ENCODE measurements at places on chromosomes 6 and 20.

DNA sequence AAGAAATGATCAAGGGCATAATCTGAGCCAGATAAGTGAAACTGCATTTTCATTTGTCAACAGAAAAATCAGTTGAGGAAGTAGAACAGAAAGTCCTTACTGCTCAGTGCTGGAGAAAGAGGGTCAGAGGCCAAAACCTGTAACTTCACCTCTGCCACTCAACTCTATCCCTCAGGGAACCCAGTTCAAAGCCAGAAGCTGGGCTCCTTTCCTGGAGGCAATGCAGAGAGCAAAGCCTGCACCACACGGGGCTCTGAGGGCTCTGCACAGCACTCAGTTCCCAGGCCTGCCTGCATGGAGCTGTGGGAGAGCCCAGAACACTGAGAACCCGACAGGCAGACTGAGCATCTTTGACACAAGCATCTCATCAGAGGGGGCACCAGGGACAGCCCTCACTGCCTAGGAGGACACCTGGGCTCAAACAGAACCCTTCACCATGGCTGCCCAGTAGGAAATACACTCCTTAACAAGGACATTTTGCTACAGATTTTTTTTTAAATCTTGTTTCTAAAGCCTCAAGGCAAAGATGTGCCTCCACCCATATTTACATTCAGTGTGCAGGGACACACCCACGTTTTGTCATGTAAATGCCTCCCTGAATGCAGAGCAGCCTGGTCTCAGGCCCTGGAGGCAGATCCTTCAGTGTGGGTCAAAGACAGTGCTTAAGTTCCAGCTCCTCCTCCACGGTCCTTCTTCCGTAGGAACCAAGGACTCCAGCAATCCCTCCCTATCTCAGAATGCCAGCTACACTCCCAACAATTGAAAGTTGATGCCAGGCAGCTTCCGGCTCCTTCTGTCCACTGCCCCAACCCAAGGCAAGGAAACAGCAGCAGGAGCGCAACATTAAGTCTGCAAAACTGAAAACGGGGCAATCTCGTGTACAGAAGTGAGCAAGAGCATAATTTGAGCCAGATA is 6.6 kb downstream of the RNASET2 start:
- no peak for DNase-seq

DNA sequence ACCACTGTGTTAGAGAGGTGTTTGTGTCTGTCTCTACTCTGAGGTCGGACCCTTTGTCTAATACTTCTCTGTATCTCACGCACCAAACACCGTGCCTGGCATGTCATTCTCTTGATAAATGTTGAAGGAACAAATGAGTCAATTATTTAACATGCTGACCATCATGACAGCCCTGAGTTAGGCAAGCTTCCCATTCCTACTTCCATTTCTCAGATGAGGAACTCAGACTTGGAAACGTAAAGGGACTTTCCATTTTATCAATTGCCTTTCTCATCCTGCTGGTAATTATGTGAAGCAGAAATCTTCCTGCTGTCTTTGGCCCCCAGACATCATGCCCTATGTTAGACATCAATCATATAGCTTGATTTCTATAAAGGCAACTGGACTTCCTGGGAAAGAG is 227.0 kb upstream of the ECI2 start:
- no peak for DNase-seq

DNA sequence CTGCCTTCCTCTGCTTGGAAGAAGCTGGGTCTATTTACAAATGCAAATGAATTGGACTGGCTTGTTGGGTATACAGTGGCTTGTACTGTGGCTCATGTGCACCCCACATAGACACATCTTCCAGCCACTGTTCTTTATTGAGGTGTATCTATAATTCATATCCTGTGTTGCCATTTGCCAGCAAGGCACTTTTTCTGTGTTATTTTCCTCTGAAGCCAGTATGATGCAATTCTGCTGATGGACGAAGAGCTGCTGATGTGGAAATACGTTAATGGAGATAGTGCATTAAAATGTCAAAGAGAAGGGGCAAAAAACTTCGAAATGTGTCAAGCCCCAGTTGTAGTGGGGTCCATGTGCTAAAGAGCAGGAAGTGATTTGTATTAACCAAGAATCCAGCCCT is 167.5 kb downstream of the TMEM242 start:
- DNase-seq = no peak

- no peak for DNase-seq
Observed at GRCh38 chr20:50724851-50725723, 6.3 kb upstream of the PARD6B start.

DNA sequence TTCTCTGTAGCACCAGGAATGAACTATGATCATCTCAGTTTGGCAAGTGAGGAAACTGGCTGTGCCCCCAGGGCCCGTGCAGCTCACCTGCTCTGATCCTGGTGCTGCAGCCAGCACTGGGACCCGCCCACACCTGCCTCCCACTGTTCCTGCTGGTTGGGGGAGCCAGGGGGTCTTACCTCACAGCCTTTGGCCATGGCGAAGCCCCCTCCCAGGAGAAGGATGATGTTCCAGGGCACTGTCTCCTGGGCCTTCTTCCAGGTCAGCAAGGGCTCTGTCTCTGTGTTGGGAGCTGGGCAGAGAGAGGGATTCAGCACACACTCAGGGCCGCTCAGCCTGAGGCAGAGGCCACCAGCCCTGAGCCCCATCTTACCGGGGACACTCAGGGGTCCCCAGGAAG is 24.9 kb upstream of the OCSTAMP start:
- no peak for DNase-seq

GRCh38 chr6:107729098-107729497 is 95.0 kb downstream of the SCML4 start:
- DNase-seq = no peak

DNA sequence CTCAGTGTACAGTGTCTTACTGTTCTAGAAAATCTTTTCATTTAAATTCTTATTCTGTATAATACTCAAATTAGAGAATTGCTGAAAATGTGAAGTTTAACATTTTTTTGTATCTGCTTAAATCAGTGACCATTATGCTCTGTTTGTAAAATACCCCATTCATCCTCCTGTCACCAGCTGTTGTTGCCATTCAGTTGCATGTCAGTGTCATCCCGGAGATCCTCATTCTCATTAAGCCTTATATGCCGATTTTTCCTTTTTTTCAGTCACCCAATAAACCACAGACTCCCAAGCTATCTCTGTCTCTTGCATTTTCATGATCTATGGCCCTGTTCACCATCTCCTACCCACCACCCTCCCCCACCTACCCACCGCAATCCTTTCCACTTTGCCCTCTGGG is 20.4 kb downstream of the GTF2H5 start:
- DNase-seq = no peak

GRCh38 chr6:81049425-81050042 is 702.9 kb downstream of the TENT5A start:
- DNase-seq = no peak

- DNase-seq = no peak
Observed at GRCh38 chr6:42375007-42375635, 76.6 kb downstream of the TRERF1 start.

- no peak for DNase-seq
Observed at GRCh38 chr6:38517005-38517404, 122.7 kb downstream of the BTBD9 start.

GRCh38 chr20:55934146-55934545 is 71.2 kb downstream of the CBLN4 start:
- no peak for DNase-seq

DNA sequence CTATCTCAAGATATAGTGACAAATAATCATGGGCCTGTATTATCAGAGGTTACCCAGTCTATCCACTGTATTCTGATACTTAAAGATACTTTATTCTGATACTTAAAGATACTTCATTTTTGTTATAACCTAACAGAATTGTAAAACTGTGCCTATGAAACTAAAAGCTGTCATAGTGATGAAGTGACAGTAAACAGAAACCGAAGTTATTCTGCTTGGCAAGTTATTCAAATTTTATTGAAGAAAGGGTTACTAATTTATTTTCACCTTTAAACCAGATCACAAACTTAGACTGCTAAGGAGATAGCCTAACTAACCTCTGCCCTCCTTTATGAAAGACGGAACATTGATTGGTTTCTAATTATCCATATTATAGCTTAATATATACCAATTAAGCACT is 604.6 kb upstream of the IMPG1 start:
- no peak for DNase-seq

- DNase-seq = no peak
Observed at GRCh38 chr20:50591233-50591852, 81.2 kb downstream of the PTPN1 start.

- no peak for DNase-seq
Observed at GRCh38 chr6:39893286-39893685, 41.0 kb downstream of the MOCS1 start.

DNA sequence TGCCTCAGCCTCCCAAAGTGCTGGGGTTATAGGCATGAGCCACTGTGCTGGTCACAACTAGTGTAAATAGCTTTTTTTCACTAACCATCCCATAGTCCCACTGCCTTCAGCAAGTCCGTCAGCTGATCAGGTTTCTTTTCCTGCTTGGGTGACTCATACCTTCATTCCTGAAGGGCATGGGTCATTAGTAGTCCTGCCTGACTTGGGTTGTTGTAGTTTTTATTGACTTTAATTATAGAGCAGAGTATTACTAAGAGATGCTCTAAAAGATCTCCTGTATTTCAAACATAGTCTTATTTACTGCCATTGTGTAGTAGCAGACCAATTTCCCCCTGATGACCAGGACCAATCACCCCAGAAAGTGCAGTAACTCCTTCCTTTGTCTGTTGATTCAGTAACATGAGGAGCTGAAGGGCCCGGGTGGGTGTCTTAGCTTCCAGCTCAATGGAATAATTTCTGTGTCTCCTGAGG is 25.8 kb downstream of the HLA-C start:
- DNase-seq = no peak

- DNase-seq = no peak
Observed at GRCh38 chr6:104214901-104215300, 644.8 kb downstream of the HACE1 start.

- no peak for DNase-seq
Observed at GRCh38 chr6:81608776-81609175, 143.7 kb downstream of the TENT5A start.
